Kidney capillary endothelial cell (primary cell): ENCODE measurements at places on chromosomes 16 and 17.

GRCh38 chr17:31561469-31562375, 170.2 kb downstream of the RAB11FIP4 start:
- DNase-seq = peak; percentile 92

GRCh38 chr16:87065446-87066132, 251.6 kb downstream of the C16orf95 start:
- DNase-seq = no peak

DNA sequence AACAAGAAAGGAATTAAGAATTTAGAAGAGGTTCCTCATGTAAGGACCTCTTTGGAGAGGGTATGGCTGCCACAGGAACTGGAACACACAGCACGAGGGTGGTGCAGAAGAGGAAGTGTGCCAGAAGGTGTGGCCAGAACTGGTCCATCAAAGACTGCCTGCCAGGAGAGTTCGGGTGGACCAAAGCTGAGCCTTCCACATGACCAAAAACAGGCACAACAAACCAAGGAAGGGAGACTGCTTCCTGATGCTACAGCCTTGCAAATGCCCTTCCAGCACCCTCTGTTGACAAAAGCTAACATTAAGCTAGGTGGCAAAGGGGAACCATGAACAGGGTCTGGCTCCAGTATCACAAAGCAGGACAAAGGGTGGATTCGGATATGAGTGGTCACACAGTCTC, 125.8 kb upstream of the TMEM97 start:
- no peak for DNase-seq

DNA sequence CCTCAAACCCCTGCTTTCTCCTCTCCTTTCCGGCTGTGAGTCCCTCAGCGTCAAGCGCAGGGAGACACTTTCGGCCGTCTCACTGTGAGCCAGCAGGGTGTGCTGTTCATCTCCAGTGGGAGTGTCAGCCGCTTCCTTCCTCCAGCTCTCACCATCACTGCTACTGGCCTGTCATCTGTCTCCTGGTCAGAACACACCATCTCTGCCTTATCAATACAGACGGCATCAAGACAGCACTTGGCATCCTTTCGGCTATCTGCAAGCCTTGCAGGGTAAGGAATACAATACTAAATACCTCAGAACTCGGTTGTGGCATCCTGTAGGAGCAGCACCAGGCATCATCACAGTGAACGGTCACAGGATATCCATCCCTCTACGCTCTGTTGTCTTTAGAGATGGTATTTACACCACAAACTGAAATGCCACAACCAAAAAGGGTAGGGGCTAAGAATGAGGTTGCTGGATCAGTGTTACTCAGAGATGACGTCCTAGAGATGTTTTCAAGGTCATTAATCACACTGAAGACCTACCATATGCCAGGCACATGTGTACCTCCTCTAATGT, 20.7 kb upstream of the CMTM4 start:
- peak; percentile 54 for DNase-seq

GRCh38 chr17:74864866-74865395, 5.2 kb upstream of the GRIN2C start:
- peak; percentile 58 for DNase-seq

DNA sequence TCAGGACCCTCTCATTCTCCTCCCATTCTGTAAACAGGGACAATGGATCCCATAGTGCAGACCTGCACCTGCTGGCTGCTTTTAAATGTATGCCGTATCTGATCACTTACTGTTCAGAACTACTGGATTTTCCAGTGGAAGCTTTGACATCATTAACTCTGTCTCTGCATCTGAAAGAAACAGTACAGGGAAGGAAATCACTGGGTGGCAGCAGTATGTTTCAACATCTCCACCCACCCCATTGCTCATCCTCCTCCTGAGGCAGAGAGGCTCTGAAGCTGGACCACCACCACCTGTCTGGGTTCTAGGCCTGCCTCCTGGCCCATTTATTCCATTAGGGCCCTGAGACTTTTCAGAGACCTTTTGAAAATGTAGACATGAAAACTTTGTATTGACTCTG, 2.6 kb downstream of the CCL15 start:
- DNase-seq = no peak
